SW 1271 (cell line): ENCODE measurements at places on chromosomes 2 and 18.

DNA sequence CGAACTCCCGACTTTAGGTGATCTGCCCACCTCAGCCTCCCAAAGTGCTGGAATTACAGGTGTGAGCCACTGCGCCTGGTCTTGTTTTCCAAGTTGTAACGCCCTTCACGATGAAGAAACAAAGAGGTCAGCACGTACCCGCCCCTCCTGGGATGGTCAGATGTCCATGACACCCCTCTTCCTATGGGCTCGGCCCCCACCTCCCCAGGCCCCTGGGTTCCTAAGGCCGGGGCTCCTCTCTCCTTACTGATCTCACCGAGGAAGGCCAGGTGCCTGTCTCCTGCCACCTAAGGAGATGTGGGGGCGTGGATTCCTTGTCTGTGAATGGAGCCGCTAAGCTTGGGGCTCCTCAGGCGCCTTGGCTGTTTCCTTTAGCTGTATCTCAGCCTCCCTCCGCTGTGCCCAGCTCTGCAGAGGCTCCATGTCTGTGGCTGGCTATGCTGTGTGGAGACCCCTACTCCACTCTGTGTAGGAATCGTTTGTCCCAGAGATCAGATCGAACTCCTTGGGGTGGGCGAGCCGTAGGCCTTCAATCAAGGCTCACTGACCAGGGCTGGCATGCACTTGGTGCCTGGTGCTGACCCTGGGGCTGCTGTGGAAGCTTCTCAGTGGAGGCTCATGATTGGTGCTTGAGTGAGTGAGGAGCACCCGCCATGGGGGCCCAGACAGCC is 8.8 kb downstream of the COLEC11 start:
- no peak for DNase-seq

- no peak for DNase-seq
These were observed 567 bp downstream of the PCYOX1 start for GRCh38 chr2:70258532-70258875.

DNA sequence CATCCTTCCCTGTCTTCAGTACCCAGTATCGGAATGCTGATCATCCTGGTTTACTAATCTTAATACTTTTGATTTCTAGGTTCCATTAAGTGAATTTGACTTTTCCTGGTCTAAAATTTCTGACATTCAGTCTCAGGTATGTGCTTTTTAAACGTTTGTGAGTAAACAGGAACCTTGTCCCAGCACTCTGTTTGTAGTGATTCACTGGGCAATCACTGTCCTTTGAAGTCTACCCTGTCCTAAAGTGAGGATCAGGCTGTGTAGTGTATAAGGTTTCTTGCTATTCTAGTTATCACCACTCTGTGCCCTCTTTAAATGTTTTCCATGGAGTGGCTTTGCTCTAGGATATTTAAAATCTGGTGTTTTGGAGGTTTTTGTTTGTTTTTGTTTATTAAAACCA is 14.4 kb downstream of the DDX18 start:
- no peak for DNase-seq

- peak; percentile 54 for DNase-seq
These were observed 83.7 kb upstream of the GALNT5 start for GRCh38 chr2:157173740-157174184.

- DNase-seq: no peak
These were observed 34.9 kb downstream of the CIB4 start for GRCh38 chr2:26605999-26606846.

DNA sequence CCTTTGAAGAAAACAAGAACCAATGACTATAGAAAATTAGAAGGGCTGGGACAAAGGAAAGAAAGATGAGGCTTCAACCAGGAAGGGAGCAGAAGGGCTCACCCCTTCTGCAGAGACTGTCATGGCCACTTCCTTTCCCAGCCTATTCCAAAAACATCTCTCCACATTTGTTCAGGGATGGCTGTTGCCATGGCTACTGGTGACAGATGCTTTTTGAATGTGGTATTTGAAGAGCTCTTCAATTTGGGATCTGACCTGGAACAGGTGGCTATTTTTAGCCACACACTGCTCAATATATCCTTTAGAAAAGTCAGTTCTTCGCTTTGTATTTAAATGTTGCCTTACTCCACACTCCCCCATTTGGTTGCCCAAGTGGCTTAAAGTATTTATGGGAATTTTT is 64.1 kb upstream of the LCLAT1 start:
- DNase-seq: no peak

GRCh38 chr2:14533131-14533757 is 99.3 kb upstream of the LRATD1 start:
- no peak for DNase-seq

DNA sequence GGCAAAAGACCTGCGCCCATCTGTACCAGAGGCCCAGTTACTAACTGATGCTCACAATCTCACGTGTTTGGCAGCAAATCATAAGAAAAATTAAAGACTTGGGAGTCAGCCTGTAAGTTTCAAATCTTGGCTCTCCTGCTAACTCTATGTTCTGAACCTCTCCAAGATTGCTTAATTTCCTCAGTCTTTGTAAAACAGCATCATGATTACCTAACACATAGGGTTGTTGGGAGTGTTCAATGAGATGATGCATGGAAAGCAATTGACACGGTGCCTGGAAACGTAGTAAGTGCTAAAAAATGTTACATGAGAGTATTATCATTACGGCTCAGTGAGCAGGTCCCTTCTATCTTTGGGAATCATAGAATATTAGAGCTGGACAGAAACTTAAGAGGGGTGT is 497.6 kb upstream of the TCF4 start:
- DNase-seq: no peak

DNA sequence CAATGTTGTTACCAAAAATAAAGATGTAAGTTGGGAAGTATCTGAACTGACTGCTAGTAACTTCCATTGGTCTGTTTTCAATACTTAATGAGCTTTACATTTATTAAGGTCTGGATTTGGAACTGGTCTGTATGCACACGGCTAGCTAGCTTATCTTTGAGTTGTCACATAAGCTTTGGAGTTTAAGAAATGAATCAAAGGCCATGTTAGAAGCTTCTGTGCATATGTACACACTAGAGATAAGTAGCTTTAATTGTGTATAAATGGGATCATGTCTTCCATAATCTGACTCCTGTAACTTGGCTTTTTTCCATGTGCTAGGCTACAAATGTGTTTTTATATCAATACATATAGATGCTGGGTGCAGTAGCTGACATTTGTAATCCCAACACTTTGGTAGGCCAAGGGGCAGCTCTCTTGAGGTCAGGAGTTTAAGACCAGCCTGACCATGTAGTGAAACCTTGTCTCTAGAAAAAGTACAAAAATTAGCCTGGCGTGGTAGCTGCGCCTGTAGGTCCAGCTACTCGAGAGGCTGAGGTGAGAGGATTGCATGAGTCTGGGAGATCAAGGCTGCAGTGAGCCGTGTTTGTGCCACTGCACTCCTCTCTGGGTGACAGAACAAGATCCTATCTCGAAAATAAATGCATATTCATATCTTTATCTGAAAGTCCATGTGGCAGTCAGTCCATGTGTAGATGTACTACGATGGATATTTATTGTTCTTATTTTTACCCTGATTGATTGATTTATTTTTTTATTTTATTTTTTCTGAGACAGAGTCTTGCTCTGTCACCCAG is 27.2 kb downstream of the ATIC start:
- no peak for DNase-seq

DNA sequence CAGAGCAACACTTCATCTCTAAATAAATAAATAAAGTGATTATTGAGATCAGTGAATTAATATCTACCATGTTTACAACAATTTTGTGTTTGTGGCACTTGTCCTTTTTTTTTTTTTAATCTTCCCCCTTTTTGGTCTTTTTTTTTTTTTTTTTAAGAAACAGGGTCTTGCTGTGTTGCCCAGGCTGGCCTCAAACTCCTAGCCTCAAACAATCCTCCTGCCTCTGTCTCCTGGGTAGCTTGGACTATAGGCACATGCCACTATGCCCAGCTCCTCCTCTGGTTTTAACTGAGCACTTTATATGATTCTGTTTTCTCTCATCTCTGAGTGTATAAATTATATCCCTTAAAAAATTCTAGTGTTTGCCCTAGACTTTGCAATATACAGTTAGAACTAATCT is 30.3 kb downstream of the SLC4A5 start:
- no peak for DNase-seq

DNA sequence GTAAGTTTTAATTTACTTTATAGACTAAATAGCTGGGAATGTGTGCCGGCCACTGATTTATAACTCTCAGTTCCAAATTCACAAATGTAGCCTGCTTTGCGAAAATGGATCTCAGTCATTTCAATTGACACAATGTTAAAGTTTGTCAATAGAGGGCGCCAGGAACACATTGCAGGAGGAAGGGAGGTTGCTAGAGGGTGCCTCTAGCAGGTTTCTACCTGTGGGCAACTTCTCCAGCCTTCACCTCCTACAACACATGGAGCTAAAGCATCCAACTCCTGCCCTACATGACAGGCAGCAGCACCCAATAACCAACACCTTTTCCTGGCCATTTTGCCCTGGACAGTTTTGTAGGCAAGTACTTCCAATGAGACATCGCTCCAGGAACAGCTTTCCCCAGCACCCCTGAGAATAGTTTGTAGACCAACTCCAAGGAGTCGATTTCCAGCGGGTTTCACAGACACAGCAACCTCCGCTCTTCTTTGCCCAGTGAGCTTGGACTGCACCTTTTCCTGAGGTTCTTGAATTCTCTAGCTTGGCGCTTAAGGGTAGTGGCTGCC is 784.8 kb upstream of the CDH2 start:
- DNase-seq: peak; percentile 27

DNA sequence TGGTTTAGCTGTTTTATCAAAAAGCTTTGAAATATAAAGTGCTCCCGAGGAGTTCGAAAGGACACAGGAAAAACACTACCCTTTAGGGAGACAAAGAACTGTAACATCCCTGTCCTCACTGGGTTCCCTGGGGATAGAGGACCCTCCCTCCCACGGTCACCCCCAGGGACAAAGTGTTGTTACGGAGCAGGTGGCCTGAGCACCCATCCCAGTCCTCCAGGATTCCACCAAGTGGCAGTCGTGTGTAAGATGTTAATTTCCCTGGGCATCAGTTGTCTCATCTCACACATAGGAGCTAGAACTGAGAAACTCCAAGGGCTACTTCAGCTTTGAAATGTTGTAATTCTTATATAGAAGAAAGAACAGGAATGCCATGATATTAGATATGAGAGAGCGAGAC is 137.7 kb downstream of the ALK start:
- no peak for DNase-seq

GRCh38 chr18:3624935-3625741 is 175.2 kb downstream of the TGIF1 start:
- peak; percentile 82 for DNase-seq

DNA sequence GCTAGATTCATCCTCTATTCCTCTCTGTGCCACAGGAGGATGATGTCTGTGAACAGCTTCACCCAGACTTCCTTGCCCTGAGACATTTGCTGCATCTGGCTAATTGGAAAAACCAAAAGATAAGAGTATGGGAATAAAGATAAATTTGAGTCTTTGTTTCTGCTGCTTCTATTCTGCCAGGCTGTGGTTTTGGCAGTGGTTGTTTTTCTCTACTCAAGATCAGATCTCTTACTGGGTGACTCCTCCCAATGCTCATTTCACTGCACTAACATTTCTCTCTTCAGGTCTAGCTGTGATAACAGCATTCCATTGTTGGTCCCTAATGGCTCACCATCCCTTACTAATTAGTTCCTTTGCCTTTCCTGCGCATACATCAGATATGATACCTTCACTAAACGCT is 89.5 kb downstream of the CALCRL start:
- no peak for DNase-seq

DNA sequence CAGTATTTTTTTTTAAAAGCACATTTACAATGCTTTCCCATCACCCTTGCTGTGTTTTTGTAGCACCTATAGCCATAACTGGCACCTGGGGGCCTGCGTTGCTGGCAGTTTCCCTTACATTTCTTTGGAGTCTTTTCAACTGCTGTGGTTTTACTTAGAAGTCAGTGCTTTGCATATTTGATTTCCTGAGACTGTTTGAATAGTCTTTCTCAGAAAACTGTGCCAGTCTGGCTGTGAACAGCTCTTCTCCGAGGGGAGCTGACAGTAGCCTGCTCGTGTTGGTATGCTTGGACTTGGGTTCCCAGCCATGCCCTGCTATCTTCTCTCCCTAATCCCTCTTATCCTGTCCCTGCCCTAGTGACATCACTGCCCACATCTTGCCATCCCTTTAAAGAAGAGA is 81.5 kb downstream of the DPP4 start:
- DNase-seq: no peak

DNA sequence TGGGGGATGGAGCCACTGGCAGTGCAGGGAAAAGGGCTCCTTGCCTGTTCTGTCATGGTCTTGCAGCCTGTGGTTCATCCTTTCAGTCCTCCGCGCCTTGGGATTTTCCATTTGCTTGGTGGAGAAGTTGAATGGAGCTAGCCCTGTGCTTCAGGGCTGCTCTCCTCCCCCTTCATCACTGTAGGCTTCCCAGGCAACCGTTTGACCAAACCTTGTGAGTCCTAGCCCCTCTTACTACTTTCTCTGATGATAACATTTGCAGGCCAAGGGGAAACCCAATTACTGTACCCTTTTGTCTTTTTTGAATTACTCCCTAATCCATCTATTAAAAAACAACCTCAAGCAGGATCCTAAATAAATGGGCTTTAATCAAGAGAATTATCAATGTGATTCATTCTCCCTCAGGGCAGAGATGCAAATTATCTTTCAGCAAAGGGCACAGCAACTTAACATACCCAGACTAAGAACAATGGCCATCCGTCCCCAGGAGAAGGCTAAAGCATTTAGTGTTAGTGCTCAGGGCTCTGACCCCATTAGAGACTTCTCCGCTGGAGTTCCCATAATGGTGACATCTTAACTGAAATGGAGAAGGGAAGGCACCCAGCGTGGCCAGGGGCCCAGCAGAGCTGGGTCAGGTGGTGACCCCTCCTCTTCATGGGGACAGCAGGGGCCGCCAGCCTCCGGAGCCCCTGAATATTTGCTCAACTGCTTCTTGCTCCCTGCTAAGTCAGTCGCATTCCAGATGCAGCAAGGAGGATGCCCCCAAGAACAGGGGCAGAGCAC is 40.7 kb downstream of the RHOB start:
- no peak for DNase-seq

DNA sequence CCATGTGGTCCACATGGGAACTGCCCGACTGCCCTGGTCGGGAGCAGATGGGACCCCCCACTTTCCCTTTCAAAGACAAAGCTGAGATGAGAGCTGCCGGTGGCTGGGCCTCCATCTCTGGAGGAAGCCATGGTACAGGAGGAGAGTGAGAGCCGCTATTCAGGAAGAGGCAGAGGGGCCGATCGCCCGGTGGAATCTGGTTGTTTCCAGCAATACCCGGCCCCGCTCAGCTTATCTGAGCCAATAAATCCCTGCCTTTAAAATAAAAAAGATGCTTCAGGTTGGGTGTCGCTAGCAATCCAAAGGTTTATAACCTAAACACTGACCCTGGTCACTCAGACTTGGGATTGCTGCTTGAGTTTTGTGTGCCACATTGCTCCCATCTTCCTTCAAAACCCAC is 15.2 kb upstream of the B3GNT7 start:
- no peak for DNase-seq
